ENCODE measurements at places on chromosomes 5 and 9.

GRCh38 chr9:34500623-34501267 is 22.0 kb downstream of the ENHO start:
- no peak for DNase-seq

- no peak for DNase-seq
Measured at GRCh38 chr5:62780230-62780629, 201.6 kb downstream of the LRRC70 start.

- no peak for DNase-seq
Measured at GRCh38 chr5:32559411-32559810, 25.9 kb upstream of the SUB1 start.

DNA sequence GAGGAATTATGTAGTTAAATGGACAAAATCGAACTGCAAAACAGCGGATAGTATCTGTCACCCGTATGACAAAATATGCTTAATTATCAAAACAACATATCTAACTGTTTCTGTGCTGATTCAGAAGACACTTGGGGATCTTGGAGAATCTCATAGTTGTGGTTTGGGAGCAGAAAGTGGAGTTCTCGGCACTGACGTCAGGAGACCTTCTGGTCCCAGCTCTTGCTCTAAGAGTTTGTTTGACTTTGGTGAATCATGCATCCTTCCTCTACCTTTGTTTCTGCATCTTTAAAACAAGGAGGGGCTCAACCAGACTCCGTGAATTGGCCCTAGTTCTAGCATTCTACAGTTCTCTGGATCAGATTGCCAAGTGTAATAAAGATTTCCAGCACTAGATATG is 37.0 kb upstream of the TAF1L start:
- peak; percentile 30 for DNase-seq

DNA sequence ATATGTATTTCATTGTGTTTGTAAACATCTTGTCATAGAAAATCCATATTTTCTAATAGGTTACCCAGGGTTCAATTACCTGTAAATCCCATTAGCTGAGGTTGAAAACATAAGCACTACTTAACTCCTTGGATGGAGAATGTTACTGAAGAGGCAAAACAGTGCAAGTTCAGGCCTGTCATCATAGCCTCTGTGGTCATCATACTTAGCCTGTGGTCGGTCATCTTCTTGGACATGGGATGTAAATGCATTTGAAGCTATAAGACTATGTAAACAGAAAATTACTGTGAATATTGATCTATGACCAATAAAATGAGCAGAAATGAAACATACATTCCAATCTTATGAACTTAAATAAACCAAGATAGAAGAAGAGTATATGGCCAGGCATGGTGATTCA is 164.7 kb downstream of the CHSY3 start:
- DNase-seq = no peak

GRCh38 chr5:78758169-78758839 is 109.7 kb upstream of the LHFPL2 start:
- DNase-seq = peak; percentile 68

DNA sequence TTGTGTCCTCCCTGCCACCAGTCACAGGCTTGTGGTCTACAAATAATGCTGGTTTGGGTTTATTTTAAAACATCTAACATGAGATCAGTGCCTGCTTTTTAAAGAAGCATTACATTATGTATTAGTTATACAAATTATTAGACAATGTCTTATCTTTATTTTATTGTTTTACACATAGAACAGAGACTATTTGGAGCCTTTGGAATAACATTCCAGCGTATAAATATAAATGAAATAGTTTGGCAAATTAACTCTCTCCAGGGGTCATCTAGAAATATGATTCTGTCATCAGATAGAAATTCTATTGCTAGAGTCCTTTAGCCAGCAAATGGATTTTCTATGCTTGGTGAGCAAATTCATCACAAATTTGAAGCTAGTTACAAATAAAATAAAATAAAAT is 22.4 kb downstream of the MAP1B start:
- DNase-seq = no peak

GRCh38 chr5:173671121-173671949 is 54.9 kb upstream of the BOD1 start:
- DNase-seq = no peak

DNA sequence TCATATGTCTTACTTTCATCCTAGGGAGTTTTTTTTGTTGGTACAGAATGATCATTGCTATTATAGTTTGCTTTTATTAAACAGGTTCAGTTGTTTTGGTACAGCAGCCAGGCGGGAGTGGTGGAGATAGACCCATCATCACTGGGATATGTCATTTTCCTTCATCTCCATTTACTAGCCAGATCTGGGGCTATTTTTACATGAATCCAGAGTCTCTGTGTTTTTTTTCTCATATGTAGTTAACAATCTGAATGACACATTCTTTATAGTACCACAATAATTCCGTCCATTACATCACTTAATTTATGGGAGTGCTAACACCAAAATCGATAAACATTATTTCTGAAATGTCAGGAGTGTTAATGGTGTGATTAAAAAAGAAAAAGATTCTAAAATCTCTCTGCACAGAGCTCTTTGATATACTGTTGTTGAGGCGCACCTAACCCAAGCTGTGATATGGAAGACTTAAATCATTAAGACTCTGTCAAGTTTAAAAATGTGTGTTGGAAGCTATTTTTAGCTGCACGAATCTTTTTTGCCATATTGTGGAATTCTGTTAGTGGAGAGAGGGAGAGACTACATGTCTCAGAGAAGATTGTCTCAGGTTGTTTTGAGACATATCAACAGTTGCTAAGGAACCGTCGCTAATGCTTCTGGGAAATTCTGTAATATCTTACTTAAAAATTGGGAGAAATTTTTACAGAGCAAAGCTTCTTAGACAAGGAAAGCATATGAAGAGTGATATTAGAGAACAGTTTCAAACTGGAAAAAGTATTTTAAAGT is 59.6 kb downstream of the RPS23 start:
- no peak for DNase-seq

GRCh38 chr5:121108725-121109124 is 644.6 kb downstream of the PRR16 start:
- DNase-seq = no peak

- DNase-seq = no peak
Measured at GRCh38 chr5:96093890-96094381, 132.3 kb upstream of the ELL2 start.

DNA sequence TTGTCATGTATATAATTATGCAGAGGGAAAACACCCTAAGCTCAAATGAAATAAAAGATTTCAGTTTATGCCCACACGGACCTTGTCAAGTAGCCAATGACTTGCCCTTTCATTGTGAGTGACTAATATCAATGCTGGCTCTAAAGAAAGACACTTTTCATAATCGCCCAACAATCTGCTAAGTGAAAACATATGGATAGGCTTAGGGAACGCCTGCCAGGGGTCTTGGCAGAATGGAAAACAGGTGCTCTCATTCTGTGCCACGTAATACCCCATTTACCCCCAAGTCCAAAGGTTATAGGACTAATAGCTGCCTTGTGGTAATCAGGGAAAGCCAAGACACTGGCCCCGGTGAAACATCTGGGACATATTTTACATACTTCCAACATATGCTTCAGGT is 157.7 kb downstream of the SLF1 start:
- no peak for DNase-seq

DNA sequence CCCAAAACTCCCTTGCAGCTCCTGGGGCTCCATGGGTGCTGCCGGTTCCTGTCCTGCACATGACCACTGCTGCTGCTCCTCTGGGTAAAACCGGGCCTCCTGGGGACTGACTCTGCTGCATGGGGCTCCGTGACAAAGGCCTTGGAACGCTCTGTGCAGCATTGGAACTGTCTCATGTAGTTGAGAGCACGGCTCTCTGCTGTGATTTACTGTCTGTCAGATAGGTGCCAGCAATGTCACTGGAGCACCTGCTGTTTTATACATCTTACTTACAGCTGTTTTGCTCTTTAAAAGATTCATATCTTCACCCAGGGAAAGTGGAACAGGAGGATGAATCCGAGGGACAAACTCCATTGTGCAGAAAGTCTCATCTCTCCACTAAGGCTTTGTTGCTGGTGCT is 138.1 kb downstream of the YIPF5 start:
- DNase-seq = no peak

- no peak for DNase-seq
Measured at GRCh38 chr9:34321451-34321850, 7.6 kb downstream of the KIF24 start.

- no peak for DNase-seq
Measured at GRCh38 chr5:155870636-155871035, 456.3 kb upstream of the SGCD start.

GRCh38 chr5:91591076-91591475 is 208.0 kb upstream of the ARRDC3 start:
- no peak for DNase-seq

DNA sequence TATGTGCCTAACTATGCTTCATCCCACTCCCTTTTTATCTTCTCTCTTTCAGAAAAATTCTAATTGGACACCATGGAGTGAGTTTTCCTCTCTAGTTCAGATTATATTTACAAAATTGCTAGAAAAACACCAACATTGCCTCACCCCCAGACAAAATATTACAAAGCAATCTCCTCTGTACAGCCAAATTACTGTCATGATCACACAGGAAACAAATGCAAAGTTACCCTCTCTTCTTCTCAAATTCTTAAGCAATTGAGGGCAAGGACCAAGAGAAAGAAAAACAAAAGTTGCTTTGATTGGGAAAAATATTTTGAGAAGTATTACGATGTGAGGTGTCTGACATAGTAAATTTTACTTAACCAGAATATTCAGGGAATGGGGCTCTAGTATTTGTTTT is 30.8 kb upstream of the ABCA1 start:
- no peak for DNase-seq

- no peak for DNase-seq
Measured at GRCh38 chr9:120801441-120801840, 8.2 kb upstream of the FBXW2 start.

- DNase-seq = no peak
Measured at GRCh38 chr5:175351126-175351525, 92.9 kb downstream of the DRD1 start.

- peak; percentile 3 for DNase-seq
Measured at GRCh38 chr5:179486596-179487051, 63.7 kb upstream of the RUFY1 start.

GRCh38 chr9:131366761-131367401 is 27.0 kb upstream of the PRRC2B start:
- no peak for DNase-seq

DNA sequence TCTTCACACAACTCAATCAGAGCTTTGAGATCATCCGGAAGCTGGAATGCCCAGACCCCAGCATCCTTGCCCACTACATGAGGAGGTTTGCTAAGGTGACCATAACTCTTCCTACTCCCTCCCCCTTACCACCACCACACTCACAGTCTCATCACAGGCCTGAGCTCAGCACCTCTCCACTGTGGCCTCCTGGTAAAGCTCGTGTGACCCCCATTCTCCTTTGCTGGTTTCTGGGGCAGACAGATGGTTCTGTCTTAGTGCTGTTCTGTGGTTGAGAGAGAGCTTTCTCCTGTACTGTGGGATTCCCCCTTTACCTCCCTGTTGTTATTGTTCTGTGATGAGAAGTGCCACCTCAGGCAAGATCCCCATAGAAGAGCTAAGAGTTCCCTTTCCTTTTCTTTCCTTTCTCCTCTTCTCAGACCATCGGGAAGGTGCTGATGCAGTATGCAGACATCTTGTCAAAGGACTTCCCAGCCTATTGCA is 92.7 kb upstream of the RUSC2 start:
- DNase-seq = no peak

DNA sequence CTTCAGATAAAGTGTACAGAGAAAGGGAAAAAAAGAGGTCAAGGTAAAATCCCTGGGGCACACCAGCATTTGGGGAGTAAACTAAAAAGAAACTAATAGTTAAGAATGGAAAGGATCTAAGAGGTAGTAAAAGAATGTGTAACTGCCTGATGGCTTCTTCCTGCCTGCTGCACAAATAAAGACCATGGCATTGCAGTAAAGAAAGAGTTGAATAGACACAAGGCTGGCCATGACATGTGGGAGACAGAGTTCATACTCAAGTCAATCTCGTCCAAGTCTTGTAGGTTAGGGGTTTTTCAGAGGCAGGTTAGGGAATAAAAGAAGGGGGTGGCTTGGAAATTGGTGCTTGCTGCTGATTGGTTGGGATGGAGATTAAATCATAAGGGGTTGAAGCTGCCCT is 57.6 kb downstream of the DNAJC21 start:
- DNase-seq = no peak

DNA sequence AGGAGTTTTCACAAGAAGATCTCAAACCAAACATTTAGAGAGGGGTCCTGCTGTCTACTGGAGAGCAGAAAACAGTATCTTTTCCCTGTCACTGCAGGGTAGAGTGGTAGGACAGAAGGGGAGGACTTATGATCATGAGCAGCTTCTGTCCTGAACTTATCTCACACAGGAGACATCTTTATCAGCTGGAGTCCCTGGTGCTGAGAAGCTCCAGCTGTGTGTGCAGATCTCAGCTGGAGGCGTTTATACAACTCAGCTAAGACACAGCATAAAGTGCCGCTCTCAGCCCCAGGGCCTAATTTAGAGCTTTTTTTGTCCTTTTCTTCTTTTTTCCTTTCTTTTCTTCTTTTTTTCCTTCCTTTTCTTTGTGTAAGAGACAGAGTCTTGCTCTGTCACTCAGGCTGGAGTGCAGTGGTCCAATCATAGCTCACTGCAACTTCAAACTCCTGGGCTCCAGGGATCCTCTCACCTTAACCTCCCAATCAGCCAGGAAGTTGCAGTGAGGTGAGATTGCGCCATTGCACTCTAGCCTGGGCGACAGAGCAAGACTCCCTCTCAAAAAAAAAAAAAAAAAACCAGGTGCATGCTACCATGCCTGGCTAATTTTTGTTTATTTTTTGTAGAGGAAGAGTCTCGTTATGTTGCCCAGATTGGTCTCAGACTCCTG is 31.9 kb downstream of the CCDC125 start:
- DNase-seq = no peak

- no peak for DNase-seq
Measured at GRCh38 chr9:108211411-108211955, 644.3 kb downstream of the ACTL7B start.

- no peak for DNase-seq
Measured at GRCh38 chr9:120306088-120306487, 273.9 kb downstream of the CDK5RAP2 start.

- no peak for DNase-seq
Measured at GRCh38 chr9:133525677-133526076, 918 bp upstream of the MYMK start.

DNA sequence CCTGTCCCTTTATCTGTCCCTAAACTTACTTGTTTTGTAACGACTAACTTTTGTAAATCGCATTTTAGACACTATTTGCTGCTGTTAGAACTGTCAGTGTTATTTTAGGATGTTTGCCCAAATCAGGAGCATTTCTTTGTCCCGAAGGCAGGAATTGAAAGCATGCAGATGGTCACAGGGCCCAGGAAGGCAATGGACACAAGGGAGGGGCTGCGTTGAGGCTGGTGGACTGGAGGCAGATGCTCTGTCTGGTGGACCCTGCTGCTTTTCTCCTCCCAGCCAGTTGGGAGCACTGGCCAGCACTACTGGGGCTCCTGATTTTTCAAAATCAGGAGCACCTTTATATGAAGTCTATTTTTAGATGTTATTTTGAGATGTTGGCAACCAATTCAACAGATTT is 31.7 kb downstream of the DOCK2 start:
- DNase-seq = no peak

- no peak for DNase-seq
Measured at GRCh38 chr9:105142406-105143135, 101.9 kb upstream of the SLC44A1 start.

GRCh38 chr5:138545919-138546562 is 3.0 kb upstream of the ETF1 start:
- DNase-seq = no peak

All from AG04450 (cell line).